ENCODE measurements at places on chromosomes 6 and 20.
A peak's percentile ranks its signal among the peaks of the same experiment; 100 is the strongest.

- no peak for DNase-seq
Observed at GRCh38 chr20:41958391-41958790, 340.2 kb upstream of the CHD6 start.

GRCh38 chr6:151679941-151680340 is 127.5 kb upstream of the ESR1 start:
- no peak for DNase-seq

GRCh38 chr6:137044366-137045221 is at the start of gene IL20RA:
Gene IL20RA (minus strand): TSS chr6:137044965. CDS start chr6:137044728, 237 bp downstream.
- peak; percentile 73 for DNase-seq

GRCh38 chr6:42726485-42727086 is 4.2 kb upstream of the PRPH2 start:
- peak; percentile 88 for DNase-seq

DNA sequence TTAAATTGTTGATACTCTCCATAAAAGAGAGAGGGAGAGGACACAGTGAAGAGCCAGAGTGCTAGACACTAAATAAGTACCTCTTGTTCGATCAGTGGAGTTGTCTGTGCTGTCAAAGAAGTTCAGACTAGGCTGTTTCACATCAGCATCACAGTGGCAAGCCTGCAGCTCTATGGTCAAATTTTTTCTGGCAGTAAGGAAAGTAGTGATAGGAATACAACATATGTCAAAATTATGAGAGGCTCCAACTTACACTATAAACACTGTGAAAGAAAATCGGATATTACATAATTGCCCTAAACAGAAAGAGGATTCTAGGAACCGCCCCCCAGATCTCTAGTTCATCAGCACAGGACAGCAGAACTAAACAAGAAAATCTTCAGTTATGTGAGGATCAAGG is 23.1 kb downstream of the DNAH8 start:
- no peak for DNase-seq

GRCh38 chr20:36885356-36885755 is 9.4 kb downstream of the TLDC2 start:
- no peak for DNase-seq

Measured in GM20000 (cell line).